ENCODE measurements at places on chromosomes 6 and 20.

GRCh38 chr6:46773201-46773855 is 19.9 kb upstream of the MEP1A start:
- DNase-seq = no peak

DNA sequence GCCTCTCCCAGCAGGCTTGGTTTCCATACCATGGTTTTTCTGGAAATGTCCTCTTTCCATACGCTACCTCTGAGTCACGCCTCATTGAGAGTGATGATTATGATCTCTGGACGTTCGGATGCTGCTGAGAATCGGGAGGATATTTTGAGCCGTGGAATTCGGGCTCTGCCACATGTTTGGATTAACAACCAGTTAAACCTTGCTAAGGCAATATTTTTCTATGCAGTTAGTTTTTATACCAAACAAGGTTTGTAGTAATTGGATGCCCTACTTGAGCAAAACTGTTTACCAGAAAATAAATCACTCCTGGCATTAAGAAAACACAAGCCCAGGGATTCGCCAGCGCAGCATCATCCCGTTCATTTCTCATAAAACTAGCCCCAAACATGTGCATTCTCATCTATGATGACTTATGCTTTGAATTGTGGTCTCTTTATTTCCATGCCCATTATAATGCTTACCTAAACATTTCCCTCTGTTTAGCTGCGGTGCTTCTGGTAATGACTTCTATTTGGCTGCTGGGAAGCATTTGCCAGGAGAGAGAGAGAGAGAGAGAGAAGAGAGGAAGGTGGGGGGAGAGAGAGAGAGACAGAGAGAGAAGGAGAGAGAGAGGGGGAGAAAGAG is 198.9 kb downstream of the CLIC5 start:
- no peak for DNase-seq

- no peak for DNase-seq
These were observed 31.6 kb downstream of the WASF1 start for GRCh38 chr6:110147870-110148269.

GRCh38 chr6:56718236-56718635 is 75.5 kb upstream of the DST start:
- DNase-seq = no peak

DNA sequence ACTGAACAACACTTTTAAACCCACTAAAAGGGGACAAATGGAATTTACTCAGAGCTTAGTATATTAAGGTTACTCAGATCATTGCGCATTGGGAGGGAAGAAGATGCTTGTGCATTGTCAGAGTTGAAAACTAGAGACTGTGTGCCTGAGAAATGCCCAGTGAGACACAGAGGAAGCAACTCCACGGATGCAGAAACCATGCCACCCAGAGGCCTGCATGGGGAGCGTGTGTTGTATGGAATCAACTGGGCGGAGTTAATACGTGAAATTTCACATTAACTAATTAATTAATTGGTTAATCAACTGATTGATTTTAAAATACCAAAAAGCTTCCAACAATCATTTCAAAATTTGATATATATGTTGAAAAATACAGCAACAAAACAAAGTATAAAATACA is 391.6 kb downstream of the PLCB1 start:
- DNase-seq = no peak

DNA sequence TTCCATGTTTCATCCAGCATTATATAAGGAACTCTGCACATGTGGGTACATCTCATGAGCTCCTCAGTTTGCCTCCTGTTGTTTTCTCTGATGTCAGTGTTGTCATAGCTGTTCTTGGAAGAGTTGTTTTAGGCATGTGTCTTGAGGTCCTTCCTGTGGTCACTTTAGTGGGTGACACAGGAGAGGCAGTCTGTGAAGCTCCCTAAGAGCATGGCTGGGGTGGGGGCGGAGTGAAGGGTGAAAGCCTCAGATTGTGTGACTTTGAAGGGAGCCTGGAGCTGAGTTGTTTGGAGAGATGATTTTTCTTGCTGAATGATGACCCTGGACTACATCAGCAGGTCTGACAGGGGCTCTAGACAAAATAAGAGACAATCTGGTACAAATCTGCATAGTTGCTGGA is 37.7 kb downstream of the PPP1R14C start:
- no peak for DNase-seq

DNA sequence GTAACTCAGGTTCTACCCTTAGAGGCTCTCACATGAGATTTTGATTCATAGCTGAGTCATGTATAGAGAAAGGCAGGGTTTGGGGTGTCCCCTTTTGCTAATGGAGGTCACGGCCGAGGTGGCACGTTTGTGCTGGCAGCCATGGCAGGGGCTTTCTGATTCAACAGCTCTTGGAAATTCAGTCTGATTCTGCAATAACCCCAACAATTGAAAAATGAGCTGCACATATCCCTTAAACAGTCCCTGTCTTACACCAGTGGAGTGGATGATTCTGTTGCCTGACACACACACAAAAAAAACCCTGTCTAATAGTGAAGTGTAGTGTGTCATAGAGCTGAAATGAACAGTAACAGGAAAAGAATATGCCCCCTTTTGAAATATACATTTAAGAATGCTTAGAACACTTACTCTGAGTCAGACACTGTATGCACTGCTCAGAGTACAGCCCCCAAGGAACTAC is 40.4 kb upstream of the ARG1 start:
- DNase-seq = no peak

DNA sequence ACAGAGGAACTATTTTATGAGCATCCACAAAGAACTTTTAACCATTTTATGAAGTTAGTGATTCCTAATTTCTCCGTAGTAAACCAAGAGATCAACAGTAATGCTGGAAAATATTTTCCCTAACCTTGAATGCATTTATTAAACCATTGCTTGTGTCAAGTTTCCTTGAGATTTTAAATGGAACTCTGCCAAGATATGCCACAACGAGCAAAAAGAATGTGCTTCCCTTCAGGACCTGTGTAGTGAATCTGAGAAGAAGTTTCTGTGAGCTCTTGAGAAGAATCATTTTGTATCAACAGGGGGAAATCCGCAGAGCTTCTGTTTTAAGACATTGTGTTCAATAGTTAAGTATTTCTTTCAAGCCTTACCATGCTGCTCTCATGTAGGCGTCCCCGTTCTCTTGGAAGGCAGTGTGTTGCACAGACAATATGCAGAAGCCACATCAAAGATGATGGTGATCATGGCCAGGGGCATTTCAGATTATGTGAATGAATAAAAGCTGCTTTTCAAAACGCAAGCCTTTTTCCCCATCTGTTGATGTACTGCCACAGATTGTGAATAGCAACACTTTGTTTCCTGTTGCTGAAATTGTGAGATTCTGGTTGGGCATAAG is 439.8 kb downstream of the BMP2 start:
- DNase-seq = no peak

GRCh38 chr6:26199057-26199772 is 112.0 kb downstream of the HFE start:
- DNase-seq = peak; percentile 98

DNA sequence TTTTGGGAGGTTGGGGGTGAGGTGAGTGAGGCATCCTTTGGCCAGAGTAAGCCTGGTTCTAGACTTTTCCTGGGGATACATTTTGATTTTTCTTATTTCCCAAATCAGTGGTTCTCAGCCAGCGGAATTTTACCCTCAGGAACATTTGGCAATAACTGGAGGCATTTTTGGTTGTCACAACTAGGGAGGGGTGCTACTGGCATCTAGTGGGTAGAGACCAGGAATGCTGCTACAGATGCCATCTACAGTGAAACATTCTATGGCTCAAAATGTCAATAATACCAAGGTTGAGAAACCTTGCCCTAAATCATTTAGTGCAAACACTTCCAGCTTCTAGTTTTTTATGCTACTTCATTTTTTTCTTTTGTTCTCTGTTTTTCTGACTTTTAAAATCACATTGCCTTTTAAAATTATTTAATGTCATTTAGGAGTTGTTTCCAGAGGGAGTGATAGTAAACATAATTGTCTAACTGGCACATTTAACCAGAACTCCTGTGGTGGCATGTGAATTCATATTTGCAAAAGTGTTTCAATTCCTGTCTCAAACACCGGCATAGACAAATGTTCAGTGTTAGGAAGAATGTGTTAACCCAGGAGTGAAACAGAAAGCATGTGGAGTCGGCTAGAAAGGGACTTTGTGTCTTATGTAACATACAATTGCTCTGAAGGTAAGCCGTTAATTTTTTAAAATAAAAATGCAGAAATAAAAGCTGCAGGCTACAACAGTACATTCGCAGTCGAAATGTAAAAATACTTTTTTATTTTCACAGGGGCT is 59.0 kb downstream of the QRSL1 start:
- no peak for DNase-seq

- no peak for DNase-seq
These were observed 18.9 kb downstream of the ZNF831 start for GRCh38 chr20:59182401-59183044.

- no peak for DNase-seq
These were observed 156.5 kb upstream of the INSM1 start for GRCh38 chr20:20211274-20211987.

GRCh38 chr6:106988664-106989063 is 14.1 kb upstream of the CD24 start:
- DNase-seq = no peak

DNA sequence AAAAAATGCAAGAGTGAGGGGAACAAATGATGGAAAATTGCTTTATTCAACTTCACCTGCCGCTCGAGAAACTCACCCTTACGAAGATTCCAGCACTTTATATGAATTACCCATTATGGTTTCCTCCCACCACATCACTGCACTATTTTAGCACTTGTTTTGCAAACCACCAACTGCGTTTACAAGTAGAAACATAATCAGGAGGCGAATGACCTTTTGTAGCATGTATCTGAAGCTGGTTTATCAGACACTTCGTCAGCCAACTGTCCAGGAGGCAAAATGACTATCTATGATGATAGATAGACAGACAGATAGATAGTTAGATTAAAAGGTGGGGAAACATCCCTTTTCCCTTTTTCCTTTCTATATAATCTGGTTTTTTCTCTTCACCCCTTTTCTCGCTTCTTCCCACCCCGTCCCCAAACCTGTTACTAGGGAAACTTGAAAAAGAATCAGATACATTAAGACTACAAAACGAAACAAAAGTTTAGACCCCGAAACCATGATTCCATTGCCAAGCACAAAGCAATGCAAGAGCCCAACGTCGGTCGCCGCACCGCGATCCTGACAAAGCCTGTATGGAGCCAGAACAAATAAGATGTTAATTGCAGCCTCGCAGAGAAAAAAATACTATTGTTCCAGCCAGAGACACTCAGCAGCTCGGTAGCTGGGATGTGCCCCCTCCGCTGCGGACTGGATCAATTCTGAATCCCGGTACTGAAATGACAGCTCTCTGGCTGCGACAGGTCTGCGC is 933 bp upstream of the ADGRB3 start:
- no peak for DNase-seq

DNA sequence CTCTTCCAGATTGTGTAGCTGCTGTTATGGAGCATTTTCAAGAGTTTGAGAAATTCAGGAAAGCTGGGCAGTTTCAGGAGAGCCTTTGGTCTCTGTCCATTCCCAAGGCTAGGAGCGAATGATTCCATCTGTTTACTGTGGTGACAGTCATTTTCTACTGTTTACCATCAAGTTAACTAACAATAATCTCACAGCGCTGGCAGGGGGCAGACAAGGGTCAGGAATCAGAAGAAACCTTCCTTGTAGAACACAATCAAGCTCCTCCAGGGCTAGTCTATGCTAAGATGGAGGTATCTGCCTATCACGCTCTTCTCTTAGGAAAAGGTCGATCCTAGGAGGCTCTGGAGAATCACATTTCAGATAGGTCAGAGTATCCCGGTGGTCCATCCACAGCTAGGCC is 293.9 kb downstream of the KIF16B start:
- DNase-seq = peak; percentile 19

GRCh38 chr6:56851074-56851473 is 103.8 kb upstream of the BEND6 start:
- DNase-seq = no peak

- DNase-seq = no peak
These were observed 64.7 kb downstream of the SAMD3 start for GRCh38 chr6:130158056-130158455.

DNA sequence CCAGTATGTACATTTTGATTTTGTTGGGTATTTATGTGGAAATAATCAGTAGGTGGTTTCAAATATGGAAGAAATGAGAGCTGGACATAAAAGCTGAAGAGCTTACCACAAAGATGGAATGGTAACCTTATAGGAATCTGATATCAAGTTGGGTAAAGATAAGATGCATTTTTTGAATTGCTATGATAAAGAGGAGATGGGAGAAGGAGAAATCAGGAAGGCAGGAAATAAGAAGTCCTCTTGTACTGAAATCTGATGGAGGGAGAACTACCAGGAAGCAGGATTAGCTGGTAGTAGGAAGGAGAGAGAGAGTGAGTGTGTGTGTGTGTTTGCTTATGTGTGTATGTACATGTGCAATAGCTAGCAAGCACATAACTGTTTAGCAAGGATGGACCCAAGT is 468.4 kb downstream of the PHF3 start:
- no peak for DNase-seq

DNA sequence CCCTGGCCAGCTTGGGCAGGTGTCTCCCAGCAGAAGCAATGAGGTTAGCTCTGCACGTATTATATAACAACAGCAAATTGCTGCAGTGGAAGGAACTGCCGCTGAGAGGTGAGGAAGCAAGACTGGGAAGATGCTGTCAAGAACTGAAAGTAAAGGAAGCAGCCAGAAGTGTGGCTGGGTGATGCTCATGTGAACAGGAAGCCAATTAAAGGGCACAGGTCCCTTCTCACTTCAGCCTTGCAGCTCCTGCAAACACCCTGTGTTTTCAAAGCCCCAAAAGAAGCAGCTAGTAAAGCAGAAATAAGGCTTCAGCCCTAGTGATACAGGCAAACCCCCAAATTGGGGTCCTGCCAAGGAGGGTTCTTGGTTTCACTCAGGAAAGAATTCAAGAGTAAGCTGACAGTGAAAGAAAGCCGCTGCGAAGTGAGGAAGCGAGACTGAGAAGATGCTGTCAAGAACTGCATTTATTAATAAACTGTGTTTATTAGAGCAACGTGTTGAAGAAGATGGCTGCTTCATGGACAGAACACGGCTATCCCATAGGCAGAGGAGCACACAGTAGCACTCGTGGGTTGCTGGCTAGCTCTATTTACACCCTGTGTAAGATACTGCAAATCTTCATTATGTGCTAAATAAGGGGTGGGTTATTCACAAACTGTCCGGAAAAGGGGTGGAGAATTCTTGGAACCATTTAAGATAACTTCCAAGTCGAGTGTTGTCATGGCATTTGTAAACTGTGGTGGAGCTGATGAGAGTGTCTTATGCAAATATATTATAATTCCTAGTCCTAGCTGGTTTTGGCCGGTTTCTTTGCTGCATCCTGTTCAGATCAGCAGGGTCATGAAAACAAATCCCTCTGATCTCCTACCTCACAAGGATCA is 152.2 kb downstream of the LINC00237 start:
- DNase-seq = no peak
